Motor neuron (in vitro differentiated cells): ENCODE measurements at places on chromosomes 7 and 10.

GRCh38 chr10:85648279-85648754, 718.3 kb downstream of the GRID1 start:
- no peak for ATAC-seq

- ATAC-seq = no peak
These were observed 172.9 kb downstream of the LRRC4 start for GRCh38 chr7:127858091-127858914.

- ATAC-seq = no peak
These were observed 52.6 kb upstream of the SMNDC1 start for GRCh38 chr10:110357252-110357780.

DNA sequence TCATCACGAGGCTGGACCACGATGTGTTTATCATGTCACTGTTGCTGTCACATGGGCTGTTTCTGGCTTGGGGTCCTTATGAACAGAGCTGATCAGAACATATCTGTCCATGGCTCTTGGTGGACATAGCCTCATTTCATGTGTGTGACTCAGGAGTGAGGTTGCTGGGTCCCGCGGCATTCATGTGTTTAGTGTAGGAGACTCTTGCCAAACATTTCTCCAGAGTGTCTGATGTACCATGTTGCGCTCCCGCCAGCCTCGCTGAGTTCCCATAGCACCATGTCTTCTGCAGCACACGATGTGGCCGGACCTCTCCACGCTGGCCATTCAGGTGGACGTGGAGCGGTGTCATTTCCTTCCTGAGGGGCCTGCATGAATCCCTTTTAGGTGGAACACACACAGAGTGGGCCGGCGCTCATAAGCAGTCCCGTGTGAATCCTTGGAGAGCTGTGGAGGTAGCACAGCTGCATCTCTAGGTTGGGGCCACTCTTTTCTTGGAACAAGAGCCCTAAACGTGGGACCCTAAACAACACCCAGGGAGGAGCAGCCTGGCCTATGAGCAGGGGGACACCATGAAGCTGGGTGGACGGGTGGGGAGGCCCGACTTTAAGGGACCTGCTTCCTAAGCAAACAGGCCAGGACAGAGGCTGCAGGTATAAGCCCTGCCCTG, 134.6 kb downstream of the LHPP start:
- no peak for ATAC-seq

GRCh38 chr7:6181136-6181535, 91.3 kb downstream of the CYTH3 start:
- no peak for ATAC-seq

DNA sequence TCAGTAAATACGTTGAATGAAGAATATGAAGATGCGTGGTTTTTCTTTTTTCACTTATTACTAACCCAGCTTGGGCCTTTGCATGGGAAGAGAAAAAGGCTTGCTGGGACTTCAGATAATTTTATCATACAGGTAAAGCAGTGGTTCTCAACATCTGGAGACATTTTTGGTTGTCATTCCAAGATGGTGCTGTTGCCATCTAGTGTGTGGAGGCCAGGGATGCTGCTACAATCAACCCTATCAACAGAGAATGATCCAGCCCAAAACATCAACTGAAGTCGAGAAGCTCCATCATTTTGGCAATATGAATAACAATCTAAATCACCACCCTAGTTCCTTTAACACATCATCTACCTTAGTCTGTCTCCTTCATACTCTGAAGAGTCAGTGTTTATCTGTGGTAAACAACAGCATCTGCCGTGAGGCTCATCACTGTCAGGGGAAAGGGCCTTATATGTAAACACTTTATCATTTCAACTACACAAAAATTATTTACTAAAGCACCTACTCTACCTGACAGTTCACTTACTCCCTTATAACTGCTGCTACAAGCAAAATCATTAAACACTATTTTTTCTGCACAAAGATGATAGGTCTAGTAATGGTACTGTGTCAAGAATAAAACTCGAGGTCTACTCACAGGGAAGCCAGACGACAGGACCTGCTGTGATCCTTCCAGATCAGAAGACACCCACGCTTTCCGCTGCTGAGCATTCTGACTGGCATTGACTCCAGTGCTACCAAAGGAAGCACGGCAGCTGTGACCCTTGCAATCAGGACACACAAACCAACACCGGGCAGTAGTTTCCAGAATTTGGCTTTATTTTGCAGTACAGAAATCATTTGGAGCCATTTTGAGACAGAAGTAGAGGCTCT, 48.6 kb downstream of the GDI2 start:
- no peak for ATAC-seq

- ATAC-seq = no peak
These were observed 175.7 kb upstream of the PTN start for GRCh38 chr7:137519181-137519691.

- no peak for ATAC-seq
These were observed 79.2 kb upstream of the KCTD7 start for GRCh38 chr7:66549466-66549865.

DNA sequence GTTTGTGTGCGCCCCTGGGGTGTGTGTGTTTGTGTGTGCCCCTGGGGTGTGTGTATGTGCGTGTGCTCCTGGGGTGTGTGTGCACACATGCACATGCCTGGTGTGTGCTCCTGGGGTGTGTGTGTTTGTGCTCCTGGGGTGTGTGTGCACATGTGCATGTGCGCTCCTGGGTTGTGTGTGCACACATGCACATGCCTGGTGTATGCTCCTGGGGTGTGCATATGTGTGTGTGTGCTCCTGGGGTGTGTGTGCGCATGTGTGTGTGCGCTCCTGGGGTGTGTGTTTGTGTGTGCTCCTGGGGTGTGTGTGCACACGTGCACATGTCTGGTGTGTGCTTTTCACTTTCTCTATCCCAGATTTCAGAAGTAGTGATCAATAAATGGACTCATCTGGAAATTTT, 321.0 kb downstream of the WDR37 start:
- ATAC-seq = no peak

GRCh38 chr7:44685723-44686122, 62.9 kb upstream of the ZMIZ2 start:
- no peak for ATAC-seq

GRCh38 chr10:81502677-81503359, 372.2 kb upstream of the NRG3 start:
- no peak for ATAC-seq

- ATAC-seq = no peak
These were observed 9.5 kb downstream of the GLI3 start for GRCh38 chr7:42227541-42227935.

DNA sequence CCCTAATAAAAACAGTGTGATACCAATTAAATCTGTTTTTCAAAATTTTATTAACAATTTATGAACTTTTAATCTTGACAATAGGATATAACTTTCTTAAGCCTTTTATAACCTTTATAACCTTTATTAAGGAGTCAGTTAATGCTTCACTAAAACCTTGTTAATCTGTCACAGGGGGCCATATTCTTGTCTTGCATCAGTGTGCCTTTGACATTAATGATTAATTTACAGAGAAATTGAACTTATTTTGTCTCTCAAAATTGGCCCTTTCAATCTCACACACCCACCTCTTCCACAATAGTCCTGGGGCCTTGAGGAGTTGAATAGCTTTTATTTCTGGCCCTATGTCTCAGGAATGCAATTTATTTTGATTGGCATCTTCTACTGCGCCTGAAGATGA, 68.5 kb downstream of the AKR1C4 start:
- no peak for ATAC-seq

DNA sequence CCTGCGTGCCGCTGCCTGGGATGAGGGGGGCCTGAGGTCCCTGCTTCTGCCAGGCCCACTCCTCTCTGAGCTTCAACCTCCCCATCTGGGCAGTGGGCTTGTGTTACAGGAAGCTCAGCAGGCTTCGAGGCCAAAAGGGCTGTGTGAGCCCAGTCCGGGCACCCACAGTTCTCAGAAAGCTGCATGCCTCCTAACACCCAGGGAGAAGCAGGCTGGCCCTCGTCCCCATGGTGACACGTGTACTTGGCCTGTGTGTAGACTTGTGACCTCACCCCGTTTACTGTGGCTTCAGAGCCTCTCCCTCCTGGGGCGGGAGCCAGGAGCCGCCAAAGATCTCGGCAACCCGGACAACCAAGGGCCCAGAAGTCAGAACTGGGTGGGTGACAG, 2.2 kb upstream of the GRIFIN start:
- peak; percentile 78 for ATAC-seq

DNA sequence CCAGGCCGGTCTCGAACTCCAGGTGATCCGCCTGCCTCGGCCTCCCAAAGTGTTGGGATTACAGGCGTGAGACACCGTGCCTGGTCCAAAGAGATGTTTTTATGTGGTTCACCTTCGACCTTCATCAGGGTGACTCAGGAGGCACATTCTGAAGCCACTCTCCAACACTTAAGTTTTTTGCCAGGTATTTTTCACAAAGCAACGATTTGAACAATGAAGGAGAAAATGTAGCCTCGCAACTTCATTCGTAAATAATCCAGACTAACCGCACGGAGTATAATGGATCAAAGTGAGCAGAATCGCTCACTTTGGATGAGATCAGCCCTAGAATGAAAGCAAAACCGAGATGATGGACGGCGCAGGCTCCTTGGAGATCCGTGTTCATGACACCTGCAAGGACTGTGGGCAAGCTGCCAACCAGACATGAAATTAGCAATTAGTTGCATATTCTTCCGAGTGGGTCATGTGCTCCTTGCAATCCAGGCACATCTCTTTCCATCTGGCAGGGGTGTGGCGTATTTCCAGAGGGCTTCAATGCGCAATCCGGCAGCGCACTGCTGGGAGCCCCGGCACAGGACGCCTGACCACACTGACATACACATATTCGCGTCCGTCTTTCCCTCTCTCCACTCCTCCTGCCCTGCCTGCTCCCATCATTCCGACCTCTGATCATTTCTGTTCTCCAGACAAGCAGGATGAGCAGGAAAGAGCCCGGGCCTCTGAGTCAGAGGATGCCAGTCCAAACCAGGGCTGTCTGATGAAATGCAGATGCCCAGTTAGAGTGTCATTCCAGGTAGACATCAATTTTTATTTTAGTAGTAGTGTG, 148.4 kb downstream of the KLF6 start:
- peak; percentile 99 for ATAC-seq

- ATAC-seq = no peak
These were observed 100.2 kb downstream of the MICU1 start for GRCh38 chr10:72525689-72526088.

DNA sequence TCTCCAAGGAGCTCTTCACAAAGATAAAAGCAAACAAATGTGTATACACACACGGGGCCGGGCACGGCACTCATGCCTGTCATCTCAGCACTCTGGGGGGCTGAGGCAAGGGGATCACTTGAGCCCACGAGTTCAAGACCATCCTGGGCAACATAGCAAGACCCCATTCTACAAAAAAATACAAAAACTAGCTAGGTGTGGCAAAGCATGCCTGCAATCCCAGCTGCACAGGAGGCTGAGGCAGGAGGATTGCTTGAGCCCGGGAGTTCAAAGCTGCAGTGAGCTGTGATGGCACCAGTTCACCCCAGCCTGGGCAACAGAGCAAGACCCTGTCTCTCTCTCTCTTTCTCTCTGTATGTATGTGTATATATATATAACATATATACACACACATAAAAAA, 22.3 kb downstream of the TTYH3 start:
- no peak for ATAC-seq

- no peak for ATAC-seq
These were observed 21.3 kb downstream of the ZNF107 start for GRCh38 chr7:64687249-64687648.

GRCh38 chr10:30013757-30014156, 45.6 kb downstream of the JCAD start:
- ATAC-seq = no peak
